ENCODE measurements at places on chromosomes 4 and X. TPM values are rescaled to one million over a fixed set of nuclear protein-coding genes. Genes with fewer than 3 reads are reported as not detected.

DNA sequence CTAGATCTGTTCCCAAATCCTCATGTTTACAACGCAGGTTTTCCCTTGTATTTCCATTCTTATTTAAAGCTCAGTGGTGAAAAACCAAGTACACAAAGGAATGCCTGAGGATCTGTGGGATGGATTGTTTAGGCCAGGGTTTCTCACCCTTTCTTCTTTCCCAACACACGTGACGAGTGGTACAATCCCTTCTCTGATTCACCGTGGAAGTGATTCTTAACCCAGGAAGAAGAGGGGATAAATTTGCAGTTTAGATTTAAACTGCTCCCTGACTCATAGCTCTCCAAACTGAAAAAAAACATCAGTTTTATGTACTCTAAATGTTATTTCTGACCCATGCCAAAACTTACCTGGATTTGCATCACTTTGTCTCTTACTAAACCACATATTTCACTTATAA lies 17.0 kb downstream of the PAQR3 start:
- DNase-seq: no peak

GRCh38 chr4:137968956-137969678 lies 273.0 kb downstream of the SLC7A11 start:
- no peak for DNase-seq

- no peak for DNase-seq
These were observed 137.3 kb upstream of the FTHL17 start for GRCh38 chrX:31209005-31209628.

GRCh38 chr4:73698217-73698616 lies 42.2 kb upstream of the CXCL8 start:
- no peak for DNase-seq

- no peak for DNase-seq
These were observed 17.5 kb downstream of the PALLD start for GRCh38 chr4:168514249-168514852.

GRCh38 chrX:18119856-18120255 lies 100.8 kb downstream of the BEND2 start:
- no peak for DNase-seq

GRCh38 chrX:108313669-108314068 lies 124.6 kb downstream of the COL4A6 start:
- no peak for DNase-seq

The TMSB15B gene
- total RNA-seq: 1.4 TPM

The AKAP14 gene
- total RNA-seq: 13.5 TPM
